Thymus (tissue), 14 donors: ENCODE measurements at places on chromosomes 16 and 17. TPM values are rescaled to one million over a fixed set of nuclear protein-coding genes. Genes with fewer than 3 reads are reported as not detected.

DNA sequence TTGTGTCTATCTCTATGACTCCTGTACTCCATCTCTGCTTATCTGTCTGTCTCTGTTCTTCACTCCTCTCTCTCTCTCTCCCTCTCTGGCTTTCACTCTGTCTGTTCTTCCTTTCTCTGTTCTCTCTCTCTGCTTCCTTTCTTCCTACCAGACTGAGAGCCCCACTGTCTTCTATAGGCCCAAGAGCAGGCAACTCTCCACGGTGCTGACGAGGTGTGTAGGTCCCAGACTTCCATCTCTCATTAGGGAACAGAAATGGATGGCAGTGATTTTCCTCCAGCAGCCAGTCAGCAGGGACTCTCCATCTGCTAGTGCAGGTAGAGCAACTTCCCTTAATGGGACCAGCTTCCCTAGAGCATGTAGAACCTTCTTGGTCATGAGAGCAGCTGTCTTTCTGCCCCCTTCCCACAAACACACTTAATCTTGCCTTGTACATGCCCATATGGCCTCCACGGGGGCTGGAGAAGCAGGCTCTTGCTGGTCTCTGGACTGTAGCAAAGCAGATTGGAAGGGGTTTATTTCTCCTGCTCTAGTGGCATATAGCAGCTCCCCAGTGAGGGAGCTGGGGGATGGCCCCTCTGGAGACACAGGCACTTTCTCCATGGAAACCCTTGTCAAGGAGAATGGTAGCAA lies 47.8 kb upstream of the NLRP1 start:
- H3K27me3 ChIP-seq, result no peaks in the 10 kb centered on the region
- no peaks in the 10 kb centered on the region for H3K36me3 ChIP-seq
- no peak for DNase-seq

GRCh38 chr16:54174201-54174600 lies 112.4 kb downstream of the IRX3 start:
- no peak for DNase-seq
- H3K4me3 ChIP-seq, result no peak overlapping the region
- H3K27ac ChIP-seq, result no peak overlapping the region
- peaks cover 33% of the 10 kb centered on the region for H3K4me1 ChIP-seq

Gene TMED6
- 0.14 TPM for total RNA-seq

DNA sequence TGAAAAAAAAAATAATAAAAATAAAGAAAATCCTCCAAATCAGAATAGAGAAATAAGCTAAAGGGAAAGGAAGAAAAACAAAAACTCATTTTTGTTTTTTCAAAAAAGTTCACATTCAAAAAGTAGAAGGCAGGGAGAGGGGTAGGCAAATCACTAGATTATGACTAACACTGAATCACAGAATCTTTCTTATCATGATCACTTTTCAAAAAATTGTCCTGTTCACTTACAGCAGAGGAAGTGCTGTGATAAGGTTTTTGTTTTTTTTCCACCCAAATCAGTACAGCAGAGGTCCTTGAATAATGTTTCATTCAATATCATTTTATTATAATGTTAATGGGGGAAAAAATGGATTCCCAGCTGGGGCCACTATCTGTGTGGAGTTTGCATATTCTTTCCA lies 106.4 kb downstream of the CA4 start:
- no peak overlapping the region for H3K27ac ChIP-seq
- no peak overlapping the region for H3K4me3 ChIP-seq
- no peak for DNase-seq
- peaks cover 3% of the 10 kb centered on the region for H3K36me3 ChIP-seq
- H3K4me1 ChIP-seq, result no peaks in the 10 kb centered on the region

DNA sequence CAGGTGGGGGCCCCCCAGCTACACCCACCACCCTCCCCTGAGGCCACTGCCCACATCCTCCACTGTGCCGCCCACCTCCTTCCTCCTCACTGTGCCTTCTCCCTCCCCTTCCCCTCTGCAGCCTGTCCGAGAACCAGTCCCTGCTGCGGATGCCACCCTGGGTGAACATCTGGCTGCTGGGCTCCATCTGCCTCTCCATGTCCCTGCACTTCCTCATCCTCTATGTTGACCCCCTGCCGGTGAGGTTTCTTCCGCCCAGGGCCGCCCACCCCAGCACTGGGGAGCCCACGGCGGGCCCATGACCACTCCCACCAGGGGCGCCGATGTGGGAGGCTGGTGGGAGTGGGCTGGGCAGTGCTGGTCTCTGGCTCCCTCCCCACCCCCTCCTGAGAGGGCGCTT lies 22.1 kb downstream of the RABEP2 start:
- peaks cover 24% of the 10 kb centered on the region for H3K36me3 ChIP-seq
- H3K27ac ChIP-seq, result peak overlapping the region; percentile 39
- no peak overlapping the region for H3K4me3 ChIP-seq

DNA sequence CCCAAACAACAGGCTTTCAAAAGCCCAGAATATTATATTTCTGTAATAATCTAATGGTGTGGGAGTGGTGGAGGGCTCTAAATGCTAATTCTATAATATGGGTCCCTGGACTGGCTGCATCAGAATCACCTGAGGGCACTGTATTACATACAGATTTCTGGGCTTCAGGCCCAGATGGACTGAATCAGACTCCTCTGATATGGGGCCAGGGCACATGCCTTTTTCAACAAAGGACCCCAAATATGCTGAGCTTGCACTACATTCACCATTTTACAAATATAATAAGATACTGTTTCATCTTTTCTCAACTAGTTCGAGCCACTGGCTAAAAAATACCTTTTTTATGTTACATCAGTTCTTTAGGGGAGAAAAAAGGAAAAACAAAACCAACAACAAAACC lies 309.7 kb downstream of the MAP2K6 start:
- no peak overlapping the region for H3K4me3 ChIP-seq
- H3K4me1 ChIP-seq, result no peaks in the 10 kb centered on the region
- no peak overlapping the region for H3K27ac ChIP-seq

DNA sequence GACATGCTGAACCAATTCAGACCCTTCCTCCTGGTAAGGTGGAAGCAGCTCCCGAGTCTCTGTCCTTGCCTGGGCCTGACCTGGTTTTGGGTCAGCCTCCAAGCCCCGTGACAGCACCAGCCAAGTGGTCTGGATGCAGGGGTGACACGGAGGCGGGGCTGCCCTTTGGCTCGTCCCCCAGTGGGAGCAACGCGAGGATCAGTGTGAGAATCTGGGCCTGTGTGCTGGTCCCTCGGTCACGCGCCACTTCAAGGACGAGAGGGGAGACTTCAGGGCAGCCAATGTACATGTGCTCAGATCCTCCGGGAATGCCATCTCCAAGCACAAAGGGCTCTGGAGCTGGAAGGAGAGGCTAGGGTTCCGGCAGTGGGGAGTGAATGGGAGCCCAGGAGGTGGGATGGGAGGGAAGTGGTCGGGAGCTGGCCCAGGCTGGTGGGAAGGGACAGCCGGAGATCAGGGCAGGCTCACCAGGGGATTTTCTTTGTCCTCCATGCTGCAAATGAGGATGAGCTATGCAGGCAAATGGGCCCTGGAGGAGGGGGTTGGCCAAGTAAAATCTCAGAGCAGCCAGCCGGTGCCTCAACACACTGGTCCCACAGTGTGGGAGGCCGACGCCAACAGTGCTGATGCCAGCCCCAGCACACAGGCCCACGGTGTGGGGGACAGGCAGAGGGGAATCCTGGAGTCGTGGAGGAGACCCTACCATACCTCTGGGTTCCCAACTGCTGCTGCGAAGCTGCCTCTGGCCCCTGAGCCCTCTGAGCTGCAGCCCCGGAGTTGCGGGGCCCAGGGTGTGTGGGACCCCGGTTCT lies 4.2 kb upstream of the NDRG4 start:
- no peak for DNase-seq
- peaks cover 67% of the 10 kb centered on the region for H3K27me3 ChIP-seq
- no peak overlapping the region for H3K27ac ChIP-seq

Gene LRRC36
- 0.19 TPM for total RNA-seq
